ENCODE measurements at places on chromosomes 11 and 22.

DNA sequence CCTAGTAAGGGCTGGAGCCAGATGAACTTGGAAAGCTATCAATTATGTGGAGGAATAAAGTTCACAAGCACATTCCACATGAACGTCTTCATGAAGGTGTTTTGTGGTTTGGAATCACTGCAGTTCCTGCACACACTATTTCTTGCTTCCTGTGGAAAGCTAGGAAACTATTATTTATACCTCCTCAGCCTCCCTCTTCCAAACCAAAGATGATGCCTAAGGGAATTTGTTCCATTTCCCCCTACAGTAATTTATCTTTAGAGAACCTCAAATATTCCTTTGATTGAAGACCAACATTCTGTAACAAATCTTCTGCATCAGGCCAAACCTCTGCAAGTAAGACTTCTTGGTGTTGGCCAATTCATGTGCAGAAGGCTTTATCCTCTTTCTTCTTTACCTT, 115.8 kb upstream of the ARHGAP20 start:
- no peak for DNase-seq

- no peak for DNase-seq
Observed at GRCh38 chr11:128741916-128742315, 48.0 kb downstream of the FLI1 start.

DNA sequence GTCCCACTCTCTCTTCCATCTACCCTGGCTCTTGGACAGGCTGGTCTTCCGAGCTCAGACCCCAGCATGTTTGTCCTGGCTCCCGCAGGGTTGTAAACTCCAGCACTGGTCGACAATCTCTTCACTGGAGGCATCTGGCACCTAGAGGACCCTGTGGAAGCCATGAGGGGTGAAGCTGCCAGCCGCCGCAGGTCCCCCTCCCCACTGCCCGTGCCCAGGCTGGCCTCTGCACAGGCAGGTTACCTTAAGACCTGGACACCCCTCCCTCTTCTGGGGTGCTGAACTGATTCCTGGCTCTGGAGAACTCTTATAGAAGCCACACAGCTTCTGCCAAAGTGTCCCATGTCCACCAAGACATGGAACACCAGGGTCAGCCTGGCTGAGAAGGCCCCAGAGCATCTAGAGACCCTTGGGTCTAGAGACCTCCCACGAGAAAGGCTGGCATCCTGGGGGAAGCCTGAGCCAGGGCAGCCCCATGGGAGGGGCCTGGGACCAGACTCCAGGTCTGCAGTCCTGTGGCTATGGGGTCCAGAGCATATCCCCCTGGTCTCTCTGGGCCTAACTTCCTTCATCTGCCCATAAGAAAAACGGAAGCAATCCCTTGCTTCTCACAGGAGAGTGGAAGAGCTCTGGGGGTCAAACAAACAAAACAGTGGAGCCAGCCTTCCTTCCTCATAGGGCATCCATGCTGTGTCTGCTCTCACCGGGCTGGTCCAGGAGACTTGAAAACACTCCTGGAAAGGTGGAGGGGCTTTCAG, 30.6 kb downstream of the LMO1 start:
- no peak for DNase-seq

DNA sequence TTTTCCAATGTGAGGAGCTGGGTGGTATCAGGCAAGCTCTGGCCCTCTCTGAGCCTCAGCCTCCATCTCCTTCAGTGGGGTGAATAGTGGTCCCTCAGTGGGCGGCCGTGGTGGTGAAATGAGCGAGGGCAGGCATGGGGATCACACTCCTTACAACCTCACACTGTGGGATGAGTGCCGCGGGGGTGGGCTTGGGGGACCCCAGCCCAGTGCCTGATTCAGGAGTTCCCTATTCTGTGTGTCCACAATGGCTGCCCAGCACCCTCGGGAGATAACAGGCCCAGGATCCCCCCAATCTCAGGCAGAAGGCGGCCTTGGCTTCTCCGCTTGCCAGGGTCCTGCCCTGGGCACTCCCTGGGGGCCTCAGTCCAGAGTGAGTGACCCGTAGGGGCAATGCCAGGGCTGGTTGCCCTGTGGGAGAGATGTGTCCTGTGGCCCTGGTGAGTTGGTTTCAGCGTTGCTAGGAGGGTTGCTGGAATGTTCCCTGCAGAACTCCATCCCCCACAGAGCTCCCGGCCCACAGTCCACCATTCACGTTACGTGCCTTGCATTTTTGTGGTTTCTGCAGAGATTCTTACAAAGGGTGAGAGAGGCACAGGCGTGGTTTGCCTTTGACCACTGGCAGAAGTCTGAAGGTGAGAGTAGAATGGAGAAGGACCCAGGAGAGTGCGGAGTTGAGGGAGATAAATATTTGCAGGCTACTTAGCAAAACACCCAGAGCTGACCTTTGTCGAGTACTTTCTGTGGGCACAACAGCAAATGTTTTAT, 2.9 kb downstream of the ALDH3B1 start:
- DNase-seq, result no peak

DNA sequence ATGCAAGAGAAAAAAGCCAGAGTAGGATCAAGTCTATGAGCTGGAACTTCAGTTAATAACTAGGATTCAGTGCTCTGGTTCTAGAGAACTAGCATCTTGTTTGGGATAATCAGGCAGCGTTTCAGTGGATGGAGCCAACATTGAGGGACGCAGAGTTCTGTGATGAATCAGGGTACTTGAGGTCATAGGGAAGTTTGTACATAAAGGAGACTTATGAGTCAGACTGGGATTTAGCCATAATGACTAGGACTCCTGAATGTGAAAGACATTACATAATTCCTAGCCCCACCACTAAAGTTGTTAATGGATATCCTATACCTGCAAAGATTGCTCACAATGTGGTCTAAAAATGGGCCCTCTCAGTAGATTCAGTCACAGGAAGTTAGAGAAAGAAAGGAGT, 6.8 kb downstream of the SLN start:
- DNase-seq, result no peak

DNA sequence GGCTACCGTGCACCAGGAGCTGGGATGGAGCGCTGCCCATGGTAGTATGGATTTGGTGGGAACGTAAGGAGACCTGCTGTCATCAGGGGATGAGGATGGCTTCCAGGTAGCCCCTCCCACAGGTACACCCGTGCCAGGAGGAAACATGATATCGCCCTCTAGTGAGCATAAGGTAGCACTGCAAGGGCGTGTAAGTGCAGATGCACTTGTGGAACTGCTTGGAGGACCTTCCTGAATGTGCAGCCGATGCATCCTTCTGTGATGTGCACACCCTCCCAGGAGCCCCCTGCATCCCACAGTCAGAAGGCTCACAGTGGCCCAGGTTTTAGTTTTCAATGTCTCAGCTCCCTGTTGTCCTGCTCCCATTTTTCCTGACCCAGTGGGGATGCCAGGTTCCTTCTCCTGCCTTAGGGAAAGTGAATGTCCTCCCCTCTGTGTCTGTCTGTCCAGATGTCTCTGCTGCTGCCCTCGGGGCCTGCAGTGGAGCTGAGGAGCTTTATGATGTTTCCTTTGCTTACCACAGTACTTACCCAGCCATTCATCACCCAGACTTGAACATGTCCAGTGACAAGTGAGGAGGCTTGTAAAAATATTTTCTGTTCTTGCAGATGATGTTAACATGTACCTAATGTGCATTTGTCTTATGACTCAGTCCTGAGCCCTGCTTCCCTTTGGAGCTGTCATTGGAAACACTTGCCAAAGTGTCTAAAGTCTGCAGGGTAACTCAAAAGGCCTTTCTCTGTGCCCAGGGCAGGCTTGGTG, 49.2 kb downstream of the DBX1 start:
- peak; percentile 63 for DNase-seq

DNA sequence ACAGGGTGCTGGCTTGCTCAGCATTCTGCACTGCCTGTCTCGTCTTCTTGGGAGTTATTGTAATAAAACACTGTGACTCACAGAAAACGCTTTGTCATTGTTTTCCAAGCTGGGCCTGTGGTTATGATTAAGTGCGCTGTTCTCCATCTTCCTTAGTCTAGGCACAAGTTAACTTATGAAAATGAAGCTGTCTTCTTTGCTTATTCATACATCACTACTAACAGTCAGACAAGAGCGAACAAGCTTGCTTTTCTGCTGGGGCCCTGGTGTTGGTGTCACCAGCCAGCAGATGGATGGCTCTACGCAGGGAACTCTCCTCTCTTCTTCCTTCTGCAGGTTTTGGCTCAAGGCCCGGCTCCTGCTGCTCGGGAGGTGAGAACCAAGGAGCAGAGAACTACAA, 380.1 kb upstream of the SYN3 start:
- DNase-seq, result no peak

- peak; percentile 66 for DNase-seq
Observed at GRCh38 chr22:46798366-46799350, 36.2 kb downstream of the TBC1D22A start.

DNA sequence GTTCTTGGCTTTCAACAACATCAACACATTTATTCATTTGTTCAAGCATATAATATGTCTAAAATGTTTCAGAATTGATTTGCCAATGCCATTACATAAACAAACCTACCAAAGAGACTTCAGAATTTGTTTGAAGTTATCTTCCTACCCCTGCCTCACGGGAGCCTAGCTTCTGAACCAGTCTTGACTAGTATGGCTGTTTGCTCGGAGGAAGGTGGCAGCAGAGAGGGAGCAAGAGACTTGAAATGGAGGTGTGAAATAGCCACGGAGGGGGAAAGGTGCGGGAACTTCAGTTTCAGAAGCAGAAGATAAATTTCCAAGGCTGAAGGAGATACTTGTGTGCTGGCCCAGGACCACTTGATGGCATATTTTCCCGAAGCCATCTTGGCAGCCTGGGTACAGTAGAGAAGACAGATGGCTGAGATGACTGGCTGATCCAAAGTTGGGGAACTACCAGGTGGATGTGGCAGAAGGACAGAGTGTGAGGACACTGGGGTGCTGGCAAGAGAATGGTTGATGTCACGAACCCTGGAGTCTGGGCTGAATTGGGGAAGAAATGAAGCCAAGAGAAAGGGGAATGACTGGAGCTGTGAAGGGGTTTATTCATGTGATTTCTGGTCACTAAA, 14.0 kb upstream of the MTCH2 start:
- no peak for DNase-seq

DNA sequence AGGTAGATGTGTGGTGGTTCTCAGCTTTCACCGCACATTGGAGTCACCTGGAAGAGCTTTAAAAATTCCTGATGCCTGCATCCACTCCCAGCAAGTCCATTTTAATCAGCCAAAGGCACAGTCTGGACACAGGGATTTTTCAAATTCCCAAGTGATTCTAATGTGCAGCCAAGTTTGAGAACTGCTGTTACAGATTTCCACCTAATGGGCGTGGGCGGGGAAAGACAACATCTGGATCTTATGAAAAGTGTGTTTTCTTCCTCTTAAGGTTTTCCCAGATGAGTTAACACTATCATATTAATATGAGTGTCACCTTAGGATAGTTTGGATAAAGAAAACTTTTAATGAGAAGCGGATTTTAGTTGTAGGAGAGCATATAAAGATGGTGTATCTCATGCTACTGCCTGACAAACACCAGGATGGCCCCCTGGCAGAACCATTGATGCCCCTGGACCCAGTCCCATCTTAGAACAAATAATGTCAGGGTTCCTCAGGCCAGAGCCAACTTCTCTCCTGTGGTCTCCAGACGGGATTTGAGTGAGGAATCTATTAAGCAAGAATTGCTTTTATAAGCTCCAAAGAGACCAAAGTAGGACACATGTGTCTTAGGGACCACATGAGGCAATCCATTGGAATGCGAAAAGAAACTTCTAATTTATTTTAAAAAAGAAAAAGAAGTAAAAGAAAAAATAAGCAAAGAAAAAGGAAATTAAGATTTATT, 31.9 kb downstream of the POU2AF1 start:
- no peak for DNase-seq

DNA sequence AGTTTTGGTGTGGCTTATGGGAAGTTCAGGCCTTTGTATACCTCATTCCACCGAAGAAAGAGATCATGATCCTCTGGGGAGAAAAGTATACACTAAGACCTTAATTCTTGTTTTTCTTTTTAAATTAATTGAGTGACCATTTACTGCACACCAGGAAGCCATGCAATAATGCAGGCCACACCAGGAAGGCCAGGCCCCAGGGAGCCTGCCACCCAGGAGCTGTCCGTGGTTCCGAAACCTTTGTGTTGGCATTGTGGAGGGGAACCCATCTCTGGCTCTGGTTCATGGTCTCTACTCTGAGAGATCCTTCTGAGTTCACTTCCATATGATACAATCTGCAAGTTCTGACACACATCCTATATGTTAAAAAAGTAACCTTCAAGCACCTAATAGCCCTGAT, 291.8 kb downstream of the MIAT start:
- no peak for DNase-seq

- no peak for DNase-seq
Observed at GRCh38 chr11:74680035-74680671, 51.1 kb downstream of the CHRDL2 start.

GRCh38 chr11:132114185-132114584, 743.8 kb downstream of the NTM start:
- no peak for DNase-seq

DNA sequence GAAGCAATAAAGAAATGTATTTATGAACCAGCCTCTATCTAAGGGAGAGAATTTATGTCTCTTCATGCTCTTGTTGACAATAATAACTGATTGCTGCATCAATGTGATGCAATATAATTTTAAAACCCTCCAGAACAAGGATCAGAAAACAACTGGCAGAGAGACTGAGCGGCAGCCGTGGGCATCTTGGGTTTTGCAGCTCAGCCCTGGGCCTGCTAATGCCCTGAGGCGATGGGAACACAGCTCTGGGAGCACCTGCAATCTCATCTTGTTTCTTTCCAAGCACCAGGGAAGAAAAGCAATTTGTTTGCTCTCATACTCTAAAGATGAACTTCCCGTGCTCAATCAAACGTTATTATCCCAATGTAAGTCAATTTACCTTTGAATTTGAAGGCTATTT, 245.7 kb downstream of the ST3GAL4 start:
- no peak for DNase-seq

DNA sequence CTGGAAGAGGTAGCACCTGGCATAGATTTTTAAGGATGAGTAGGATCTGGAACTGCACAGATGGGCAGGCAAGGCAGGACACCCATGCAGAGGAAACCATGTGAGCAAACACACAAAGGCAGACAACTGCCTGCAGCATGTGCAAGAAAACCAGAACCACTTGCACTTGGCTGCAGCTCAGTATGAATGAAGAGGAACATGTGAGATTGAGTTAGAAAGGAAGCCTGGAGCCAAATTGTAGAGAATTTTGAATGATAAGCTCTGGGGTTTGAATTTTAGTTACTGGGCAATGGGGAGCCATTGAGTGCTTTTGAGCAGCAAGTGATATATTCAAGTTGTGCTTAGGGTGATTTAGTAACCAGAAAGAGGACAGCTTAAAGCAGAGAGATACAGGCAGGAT, 583.4 kb downstream of the SOX6 start:
- no peak for DNase-seq

- no peak for DNase-seq
Observed at GRCh38 chr11:90639461-90639993, 416.7 kb upstream of the CHORDC1 start.

GRCh38 chr22:46812034-46812605, 49.7 kb downstream of the TBC1D22A start:
- no peak for DNase-seq

DNA sequence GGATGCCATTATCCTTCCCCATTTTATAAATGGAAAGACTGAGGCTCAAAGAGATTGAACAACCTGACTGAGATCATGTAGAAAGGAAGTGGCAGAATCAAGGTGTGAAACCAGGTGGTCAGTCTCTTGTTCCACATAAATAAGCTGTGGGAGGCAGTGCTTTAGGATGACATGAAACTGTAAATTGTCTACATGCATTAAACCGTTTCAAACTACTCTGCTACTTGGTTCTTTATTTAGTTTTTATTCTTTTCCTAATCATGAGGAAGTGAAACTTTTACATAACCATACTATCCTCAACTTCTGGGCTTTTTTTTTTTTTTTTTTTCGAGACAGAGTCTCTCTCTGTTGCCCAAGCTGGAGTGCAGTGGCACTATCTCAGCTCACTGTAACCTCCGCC, 34.9 kb downstream of the CADM1 start:
- DNase-seq, result no peak

Data from stimulated activated naive CD8-positive, alpha-beta T cell treated with anti-CD3 and anti-CD28 coated beads, Interleukin-15, amount 100 ng/mL, for 72 hours (primary cell).